Activated T-cell treated with anti-CD3 and anti-CD28 coated beads, Interleukin-2, amount 50 U/mL, for 72 hours (primary cell): ENCODE measurements at places on chromosomes 5 and 9. TPM values are rescaled to one million over a fixed set of nuclear protein-coding genes. Genes with fewer than 3 reads are reported as not detected.

DNA sequence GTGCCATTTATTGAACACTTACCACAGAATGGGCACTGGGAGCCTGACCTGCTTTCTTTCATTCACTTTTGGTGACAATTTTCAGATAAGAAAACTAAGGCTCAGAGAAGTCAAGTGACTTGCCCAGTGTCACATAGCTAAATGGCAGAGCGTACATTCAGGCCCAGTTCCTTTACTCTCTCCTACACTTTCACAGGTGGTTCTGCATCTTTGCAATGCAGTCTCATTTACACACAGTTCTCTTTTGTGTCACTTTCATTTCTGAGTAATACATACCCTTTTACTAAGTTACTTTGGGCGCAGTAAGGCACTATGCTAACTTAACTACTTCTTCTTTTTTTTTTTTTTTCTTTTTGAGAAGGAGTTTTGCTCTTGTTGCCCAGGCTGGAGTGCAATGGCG, 8.3 kb downstream of the NFIL3 start:
- peak; percentile 35 for DNase-seq
- H3K36me3 ChIP-seq: peaks cover 28% of the 10 kb centered on the region
- peak overlapping the region; percentile 82 for H3K4me3 ChIP-seq
- no peaks in the 10 kb centered on the region for H3K27me3 ChIP-seq
- peaks cover 95% of the 10 kb centered on the region for H3K4me1 ChIP-seq

DNA sequence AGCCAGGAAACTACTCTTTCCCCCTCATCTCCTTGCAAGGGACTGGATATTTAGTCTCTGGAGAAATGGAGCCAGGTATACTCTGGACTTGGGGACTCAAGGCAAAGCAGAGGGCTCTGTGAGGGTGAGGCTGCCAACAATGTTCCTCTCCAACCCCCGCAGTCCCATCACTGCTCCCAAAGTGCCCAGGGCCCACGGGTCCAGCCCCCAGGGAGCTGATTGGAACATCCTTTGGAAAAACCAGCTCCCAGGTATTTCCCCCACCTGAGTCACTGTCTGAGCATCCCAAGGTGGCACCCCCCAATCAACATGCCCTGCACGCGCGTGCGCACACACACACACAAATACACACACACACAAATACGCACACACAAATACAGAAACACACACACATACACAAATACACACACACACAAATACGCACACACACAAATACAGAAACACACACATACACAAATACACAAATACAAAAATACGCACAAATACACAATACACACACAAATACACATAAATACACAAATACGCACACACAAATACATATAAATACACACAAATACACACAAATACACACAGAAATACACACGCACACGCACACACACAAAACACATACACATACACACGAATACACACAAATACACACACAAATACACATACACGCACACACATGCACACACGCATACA, 137.4 kb downstream of the DAB2IP start:
- no peak for DNase-seq
- no peaks in the 10 kb centered on the region for H3K27me3 ChIP-seq

DNA sequence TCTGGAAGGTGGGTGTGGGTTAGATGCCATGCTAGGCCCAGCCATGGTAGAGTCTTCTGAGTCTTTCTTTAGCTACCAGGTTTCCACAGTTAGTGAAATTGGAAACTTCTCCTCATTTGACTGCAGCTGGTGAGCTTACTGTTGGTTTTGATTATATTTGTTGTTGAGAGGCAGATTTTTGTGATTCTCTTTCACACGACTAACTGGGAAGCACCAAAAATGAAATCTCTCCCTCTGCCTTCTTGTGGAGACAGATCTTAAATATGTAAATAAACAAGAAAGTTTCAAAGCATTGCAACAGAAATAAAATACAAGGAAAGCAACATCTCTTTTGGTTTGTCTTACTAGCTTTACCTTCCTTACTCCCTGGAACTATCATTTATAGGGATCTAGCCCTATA, 122.2 kb downstream of the CEMIP2 start:
- H3K4me3 ChIP-seq: no peak overlapping the region
- no peaks in the 10 kb centered on the region for H3K36me3 ChIP-seq
- peaks cover 7% of the 10 kb centered on the region for H3K4me1 ChIP-seq
- no peak for DNase-seq

Gene MAMDC4
- 14.8 TPM for total RNA-seq

Gene TMC1
- not detected for total RNA-seq

DNA sequence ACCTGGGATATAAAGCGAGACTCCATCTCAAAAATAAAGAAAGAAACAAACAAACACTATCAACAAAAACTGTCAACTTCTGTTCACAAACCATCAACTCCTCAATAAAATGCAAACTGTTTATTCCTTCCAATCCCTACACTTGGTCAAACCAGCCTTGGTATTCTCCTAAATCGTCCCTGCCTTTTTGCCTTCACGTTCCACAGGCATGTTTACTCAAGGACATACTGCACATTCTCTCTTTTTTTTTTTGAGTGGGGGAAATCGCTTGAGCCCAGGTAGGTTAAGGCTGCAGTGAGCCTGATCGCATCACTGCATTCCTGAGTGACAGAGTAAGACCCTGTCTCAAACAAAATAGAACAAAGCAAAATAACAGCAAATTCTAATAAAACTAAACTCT, 13.0 kb downstream of the UBAP2 start:
- no peak for DNase-seq
- no peaks in the 10 kb centered on the region for H3K27me3 ChIP-seq
- no peak overlapping the region for H3K27ac ChIP-seq
- H3K4me1 ChIP-seq: peaks cover 12% of the 10 kb centered on the region

DNA sequence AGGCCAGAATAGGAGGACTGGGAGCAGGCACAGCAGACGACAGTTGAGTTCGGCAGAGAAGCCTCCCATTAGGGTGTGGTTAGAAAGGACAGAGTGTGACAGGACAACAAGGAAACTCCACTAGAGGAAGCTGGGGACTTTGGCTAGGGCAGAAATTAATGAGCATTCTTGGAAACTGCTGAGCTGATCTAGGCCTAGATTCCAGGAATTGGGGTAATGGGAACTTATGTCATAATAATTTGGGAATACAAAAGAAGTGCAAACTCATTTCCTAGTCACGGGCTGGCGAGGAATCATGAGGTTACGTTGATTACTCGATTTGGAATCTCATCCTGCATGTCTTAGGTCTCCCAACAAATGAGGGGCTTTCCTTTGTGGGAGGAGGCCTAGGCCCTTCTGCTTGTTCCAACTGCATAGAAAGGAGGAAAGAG, 144.6 kb upstream of the RPS23 start:
- H3K27ac ChIP-seq: no peak overlapping the region
- no peak for DNase-seq
- no peaks in the 10 kb centered on the region for H3K36me3 ChIP-seq
- no peak overlapping the region for H3K4me3 ChIP-seq
- H3K27me3 ChIP-seq: peaks cover 9% of the 10 kb centered on the region

DNA sequence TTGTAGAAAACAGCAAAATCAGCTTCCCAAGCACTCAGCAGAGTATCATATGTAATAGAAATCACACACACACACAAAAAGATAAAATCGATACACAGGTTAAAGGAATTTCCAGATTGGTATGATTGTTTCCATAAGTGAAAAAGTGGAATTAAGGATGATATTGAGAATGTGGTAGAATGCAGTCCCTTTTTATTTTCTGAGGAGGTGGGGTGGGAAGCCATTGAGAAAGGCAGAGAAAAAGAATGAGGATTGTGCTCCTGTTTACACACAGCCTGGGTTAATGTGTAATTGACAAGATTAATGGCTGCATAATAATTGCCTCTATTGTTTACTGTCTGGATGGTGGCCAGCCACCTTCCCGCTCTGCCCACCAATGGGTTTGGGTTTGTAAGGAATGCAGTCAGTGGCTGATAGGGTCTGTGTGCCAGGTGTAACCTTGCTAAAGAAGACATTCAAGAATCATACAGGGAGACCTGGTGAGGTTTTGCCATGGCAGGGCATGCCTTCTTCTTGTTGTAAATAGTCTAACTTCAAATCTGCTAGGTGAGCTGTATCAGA, 177.2 kb upstream of the MAP3K1 start:
- no peaks in the 10 kb centered on the region for H3K4me1 ChIP-seq
- no peaks in the 10 kb centered on the region for H3K36me3 ChIP-seq
- no peaks in the 10 kb centered on the region for H3K27me3 ChIP-seq
- no peak for DNase-seq
- H3K27ac ChIP-seq: no peak overlapping the region

DNA sequence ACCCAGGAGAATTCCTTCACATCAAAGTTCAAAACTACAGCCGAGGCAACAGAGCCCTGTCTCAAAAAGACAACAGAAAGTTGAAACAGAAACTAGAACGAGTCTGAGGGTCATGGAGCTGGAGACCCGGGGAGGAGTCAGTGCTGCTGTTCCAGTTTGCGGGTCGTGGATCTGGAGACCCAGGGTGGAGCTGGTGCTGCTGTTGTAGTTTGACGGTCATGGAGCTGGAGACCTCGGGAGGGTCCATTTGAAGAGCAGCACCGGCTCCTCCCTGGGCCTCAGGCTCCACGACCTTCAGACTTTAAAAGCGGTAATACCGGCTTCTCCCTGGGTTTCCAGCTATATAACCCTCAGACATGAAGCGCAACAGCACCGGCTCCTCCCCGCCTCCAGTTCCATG, 13.0 kb upstream of the LCN15 start:
- no peaks in the 10 kb centered on the region for H3K4me1 ChIP-seq
- peaks cover 18% of the 10 kb centered on the region for H3K27me3 ChIP-seq

GRCh38 chr5:116970318-116970717, 395.7 kb upstream of the SEMA6A start:
- H3K27me3 ChIP-seq: no peaks in the 10 kb centered on the region
- no peak overlapping the region for H3K4me3 ChIP-seq
- H3K4me1 ChIP-seq: no peaks in the 10 kb centered on the region
- no peak for DNase-seq

Gene BARHL1
- total RNA-seq: not detected

DNA sequence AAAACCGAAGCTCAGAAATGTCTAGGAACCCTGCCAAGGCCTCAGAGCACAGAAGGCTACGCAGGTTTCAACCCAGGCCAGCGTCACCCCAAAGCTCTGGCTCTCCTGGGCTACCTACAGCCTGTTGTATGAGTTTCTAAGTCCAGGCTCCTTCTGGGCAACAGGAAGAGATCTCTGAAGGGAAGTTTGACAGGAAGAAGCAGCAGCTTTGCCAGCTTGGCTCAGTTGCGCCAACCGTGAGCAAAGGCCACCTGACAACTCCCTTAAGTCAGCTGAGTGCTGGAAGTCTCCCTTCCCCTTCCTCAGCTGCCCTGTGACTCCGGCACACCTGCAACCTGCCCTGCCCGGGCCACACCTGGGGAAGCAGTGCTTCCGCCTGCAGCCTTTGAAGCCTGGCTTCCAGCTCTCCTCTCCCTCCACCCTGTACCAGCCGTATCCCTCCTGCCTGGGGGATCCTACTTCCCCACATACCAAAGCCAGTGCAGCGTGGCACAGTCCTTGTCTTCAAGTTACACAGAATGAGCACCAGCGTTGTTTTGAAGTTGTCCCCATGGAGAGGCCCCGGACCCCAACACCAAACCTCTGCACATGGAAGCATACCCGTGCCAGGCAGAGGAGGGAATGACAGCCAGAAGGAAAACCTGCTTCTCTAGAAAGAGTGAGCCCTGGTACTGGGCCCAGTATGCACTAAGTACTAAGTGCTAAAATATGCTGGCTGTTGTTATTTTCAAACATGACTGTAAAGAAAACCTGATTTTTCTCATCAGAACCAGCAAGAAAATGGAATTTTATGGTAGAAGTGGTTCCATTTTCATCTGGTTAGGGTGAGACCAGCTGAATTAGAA, 36.5 kb downstream of the SHB start:
- DNase-seq: no peak
- H3K27ac ChIP-seq: no peak overlapping the region
- no peaks in the 10 kb centered on the region for H3K36me3 ChIP-seq

Gene MLLT3
- total RNA-seq: 47.5 TPM

Gene TMEM252
- not detected for total RNA-seq

Gene FOXD4L5
- total RNA-seq: 0.25 TPM

Gene FGD3
- total RNA-seq: 66.2 TPM

DNA sequence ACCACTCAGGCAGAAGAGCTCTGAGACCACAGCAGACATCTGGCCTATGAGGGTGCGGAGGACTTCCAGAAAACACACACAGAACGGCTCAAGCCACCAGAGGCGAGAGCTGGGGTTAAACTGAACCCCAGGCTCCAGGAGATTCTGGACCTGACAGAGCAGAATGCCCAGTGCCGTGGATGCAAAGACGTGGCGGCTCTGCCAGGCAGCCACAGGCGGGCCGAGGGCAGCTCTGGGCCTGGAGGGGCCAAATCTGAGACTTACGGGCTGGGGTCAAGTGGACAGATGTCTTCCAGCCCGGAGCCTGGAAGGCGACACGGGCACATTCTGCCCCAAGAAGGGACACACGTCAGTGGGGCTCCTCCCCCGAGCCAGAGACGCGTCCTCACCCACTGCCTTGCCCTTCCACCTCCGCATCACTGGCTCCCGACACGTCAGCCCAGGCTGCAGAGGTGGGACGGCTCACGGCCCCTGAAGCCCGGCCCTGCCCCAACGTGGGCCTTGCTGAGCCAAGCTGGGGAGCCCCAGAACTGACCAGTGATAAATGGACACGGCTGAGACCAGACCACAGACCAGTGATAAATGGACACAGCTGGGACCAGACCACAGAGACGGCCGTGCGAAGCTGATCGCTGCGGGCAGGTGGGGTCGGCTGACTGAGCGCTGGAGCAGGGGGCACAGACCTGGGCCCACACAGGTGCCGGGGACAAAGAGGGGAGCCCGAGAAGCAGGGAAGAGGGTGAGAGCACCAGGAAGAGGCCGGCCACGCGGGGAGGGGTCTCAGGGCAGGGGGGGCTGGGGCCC, 40.9 kb upstream of the NSMF start:
- H3K4me3 ChIP-seq: no peak overlapping the region
- H3K27ac ChIP-seq: no peak overlapping the region
- DNase-seq: no peak
- H3K36me3 ChIP-seq: peaks cover 1% of the 10 kb centered on the region
- H3K4me1 ChIP-seq: peaks cover 8% of the 10 kb centered on the region

- no peak overlapping the region for H3K27ac ChIP-seq
- no peaks in the 10 kb centered on the region for H3K36me3 ChIP-seq
- no peak overlapping the region for H3K4me3 ChIP-seq
- no peaks in the 10 kb centered on the region for H3K4me1 ChIP-seq
These were observed 458.5 kb downstream of the ACTL7B start for GRCh38 chr9:108397286-108397685.

Gene CCDC180
- total RNA-seq: 6.2 TPM

DNA sequence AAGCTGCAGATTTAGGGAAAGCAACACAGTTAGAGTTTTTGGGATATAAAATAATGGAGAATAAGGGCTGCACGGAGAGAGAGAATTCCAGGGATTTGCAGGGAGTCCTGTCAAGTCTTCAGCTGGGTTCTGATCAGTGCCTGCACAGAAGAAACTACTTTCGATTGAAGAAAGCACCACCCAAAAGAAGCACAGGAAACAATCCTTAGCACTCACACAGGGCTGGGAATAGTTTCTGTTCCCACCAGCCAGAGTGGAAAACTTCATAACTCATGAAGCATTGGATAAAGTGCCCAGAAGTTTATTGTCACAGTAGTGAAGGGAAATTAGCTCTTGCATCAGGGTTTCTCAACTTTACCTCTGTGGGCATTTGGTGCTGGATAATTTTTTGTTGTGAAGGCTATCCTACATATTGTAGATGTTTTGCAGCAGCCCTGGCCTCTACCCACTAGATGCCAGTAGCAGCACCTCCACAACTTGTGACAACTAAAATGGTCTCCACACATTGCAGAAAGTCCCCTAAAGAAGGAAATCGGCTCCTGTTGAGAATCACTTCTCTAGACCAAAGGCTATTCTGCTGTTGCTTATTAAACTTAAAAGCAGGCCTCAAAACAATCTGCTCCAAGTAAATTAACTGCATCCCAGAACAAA, 71.0 kb upstream of the FAM120A start:
- peaks cover 20% of the 10 kb centered on the region for H3K27me3 ChIP-seq
- no peaks in the 10 kb centered on the region for H3K36me3 ChIP-seq
- no peaks in the 10 kb centered on the region for H3K4me1 ChIP-seq

Gene GZMA
- total RNA-seq: 25.1 TPM
